ENCODE measurements at places on chromosomes 7 and 10.

DNA sequence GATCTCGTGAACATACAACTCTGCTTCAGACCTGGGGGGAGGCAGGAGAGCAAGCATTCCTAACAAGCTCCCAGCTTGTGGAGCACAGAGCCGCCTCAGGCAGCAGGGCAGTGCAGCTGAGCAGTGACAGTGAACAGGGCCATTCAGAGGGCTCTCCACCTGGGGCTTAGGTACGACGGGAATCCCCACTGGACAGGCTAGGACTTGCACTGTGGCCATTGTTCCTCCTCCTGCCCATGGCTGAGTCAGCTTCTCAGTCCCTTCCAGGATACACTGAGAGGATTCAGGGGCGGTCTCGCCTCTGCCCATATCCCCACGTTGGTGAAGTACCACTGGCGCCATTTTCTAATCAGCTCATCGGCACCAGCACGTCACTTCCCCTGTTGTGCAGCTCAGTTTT, 71.1 kb downstream of the FIGNL1 start:
- DNase-seq, result no peak

DNA sequence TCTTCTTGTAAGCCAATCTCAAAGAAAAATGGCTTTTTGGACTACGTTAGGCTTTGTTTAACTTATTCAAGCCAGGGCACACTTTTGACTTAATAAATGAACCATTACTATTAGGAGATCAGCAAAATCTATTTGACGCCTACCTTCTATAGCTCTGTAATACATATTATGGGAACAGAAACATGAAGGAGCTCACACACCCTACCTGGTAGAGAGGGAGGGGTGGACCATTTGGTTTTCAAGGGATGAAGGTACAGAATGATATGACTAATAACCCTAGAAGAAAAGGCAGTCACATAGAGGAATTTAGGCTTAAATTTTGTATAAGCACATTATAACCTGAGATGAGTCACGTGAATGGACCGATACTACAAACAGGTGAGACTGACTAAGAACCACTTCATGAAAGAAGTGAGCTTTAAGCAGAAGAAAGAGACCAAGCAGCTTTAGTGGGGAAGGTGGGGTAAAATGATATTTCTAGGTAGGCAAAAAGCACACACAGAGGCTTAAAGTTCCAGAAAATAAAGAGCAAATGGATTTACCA, 106.8 kb upstream of the CTTNBP2 start:
- no peak for DNase-seq

DNA sequence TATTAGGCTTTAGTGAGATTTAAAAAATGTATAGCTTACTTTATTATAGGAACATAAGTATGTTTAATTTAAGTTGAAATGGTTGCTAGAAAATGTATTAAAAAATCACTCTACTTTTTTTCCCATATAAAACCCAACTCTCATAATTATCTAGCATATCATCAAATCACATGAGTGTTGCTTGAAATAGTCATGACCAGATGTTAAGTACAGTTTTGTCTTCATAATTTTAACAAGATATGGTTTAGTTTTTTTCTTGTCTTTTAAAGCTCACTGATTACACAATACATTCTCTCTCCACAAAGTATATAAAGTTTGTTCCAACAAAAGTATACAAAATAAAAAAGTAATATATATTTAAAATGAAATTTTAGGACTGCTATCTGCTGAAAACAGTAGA, 82.8 kb downstream of the HGF start:
- no peak for DNase-seq

DNA sequence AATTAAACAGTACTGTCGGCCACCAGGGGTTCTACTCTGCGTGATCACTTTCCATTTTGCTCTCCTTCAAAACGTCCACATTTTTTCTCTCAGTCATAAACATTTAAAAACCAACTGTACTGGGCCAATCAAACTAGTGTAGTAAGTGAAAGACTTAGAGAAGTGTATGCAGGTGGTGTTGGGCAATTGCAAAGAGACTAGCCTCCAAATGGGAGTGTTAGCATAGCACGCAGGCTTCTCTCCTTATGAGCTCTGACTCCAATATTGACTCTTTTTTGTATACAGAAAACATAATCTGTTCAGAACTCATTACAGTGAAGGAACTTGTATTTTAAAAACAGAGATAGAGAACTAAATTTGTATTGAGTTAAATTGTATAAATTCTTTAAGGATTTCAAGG, 150.6 kb downstream of the SDK1 start:
- DNase-seq, result peak; percentile 16

GRCh38 chr7:110944966-110945644, 145.8 kb upstream of the LRRN3 start:
- DNase-seq, result no peak
